Cerebellar cortex (tissue), 1 donor: ENCODE measurements at places on chromosomes 3 and 15.

GRCh38 chr3:133964547-133964946 is 65.2 kb downstream of the SLCO2A1 start:
- no peak for DNase-seq

DNA sequence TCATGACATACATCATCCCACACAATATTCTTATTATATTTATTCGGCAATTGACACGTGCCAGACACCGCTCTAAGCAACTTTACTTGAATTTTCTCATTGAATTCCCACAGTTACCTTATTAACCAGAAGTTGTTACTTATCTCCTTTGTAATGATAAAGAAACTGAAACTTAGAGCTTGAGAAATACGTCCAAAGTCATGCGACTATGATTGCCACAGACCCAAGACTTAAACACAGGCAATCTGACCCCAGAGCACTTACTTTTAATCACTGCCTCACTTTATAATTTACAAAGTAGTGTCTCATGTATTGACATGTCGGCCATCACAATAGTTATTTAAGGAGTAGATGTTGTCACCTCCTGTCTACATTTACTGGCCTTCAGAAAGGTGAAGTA is 64.7 kb downstream of the ATP13A4 start:
- DNase-seq = no peak

DNA sequence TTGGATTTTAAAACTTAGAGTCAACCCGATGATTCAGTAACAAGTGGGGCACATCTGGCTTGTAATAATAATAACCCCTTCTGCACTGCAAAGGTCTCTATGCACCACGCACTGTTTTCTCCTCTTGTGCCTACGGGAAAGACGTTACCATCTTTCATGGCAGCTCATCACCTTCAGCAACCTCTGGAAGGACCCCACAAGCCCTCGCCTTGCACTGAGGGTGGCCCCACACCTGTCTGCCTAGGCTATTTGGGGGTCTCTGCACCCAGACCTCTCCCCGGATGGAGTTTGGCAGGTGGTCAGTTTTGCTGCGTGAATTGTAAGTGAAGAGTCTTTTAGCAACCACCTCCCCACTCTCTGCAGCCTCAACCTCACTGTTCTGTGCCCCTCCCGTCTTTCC is 138.6 kb upstream of the MEF2A start:
- no peak for DNase-seq

GRCh38 chr3:39271363-39271914 is 8.4 kb downstream of the CX3CR1 start:
- no peak for DNase-seq

DNA sequence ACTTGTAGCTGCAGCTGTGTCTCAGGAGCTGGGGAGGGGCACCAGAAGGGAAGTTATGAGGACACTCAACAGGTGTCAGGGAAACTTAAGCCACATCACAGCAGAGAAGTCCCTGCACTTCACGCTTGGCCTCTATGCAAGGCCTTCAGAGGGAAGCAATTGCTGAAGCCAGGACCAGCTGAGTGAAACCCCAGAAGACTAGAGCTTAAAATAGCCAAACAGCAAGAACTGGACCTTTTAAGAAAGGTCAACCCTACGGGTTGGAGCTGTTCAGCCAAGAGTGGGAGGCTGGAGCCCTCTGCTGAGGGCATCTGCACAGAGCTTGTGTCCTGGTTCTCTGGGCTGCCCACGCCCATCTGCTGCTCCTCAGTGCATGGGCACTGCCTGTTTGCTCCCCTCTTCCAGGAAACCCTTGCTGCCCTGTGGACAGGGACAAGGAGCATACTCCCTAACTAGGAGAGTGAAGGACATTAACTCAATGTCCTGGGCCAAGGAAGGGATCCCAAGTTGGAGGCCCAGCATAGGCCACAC is 3.9 kb upstream of the GRAMD2A start:
- DNase-seq = no peak

DNA sequence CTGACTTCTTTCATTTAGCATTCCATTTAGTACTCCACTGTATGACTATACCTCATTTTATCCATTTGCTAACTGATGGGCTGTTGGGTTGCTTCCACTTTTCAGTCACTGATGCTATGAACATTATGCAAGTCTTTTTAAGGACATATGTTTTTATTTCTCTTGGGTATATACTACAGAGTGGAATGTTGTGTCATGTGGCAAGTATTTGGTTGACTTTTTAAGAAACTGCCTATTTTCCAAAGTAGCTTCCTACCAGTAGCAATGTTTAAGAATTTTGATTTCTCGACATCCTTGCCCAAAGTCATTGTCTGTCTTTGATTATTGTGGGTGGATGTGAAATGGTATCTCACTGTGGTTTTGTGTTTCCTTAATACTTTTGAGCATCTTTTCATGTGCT is 110.1 kb upstream of the TPM1 start:
- DNase-seq = no peak

DNA sequence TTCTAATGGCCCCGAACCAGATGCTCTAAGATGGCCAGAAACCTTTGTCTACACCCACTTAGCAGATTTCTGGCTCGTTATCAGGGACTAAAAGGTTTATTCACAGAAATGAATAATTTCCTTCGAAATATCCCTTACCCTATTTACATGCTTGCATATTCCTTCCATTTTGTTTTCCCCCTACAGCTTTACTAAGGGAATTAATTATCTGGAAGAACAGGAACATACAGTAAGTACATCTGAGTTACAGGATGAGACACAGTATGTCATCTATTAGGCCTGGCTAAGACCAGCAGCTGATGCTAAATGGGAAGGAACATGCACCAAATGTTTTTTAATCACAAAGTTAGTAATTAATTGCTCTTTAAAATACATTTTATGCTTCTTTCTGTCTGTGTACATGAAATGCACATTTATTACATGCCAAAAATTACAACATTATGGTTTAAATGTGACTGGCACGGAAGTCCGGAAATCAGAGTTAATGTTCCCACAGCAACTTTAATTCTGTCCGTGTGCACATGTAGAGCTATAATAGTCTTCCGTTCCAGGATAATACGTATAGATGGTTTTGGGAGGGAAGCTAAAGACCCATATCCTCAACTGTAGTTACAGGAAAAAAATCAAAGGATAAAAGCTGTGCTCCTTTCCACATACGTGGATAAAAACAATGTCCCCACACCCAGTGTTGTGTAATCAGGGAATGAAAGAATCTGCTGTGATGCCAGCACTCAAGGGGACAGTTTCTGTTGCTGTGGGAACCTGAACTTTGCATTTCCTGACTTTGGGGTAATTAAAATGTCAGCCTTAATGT is 82.0 kb downstream of the TIGIT start:
- DNase-seq = no peak

GRCh38 chr15:57665939-57666338 is 40.6 kb upstream of the POLR2M start:
- DNase-seq = no peak

GRCh38 chr3:178761024-178761423 is 224.8 kb downstream of the KCNMB2 start:
- DNase-seq = no peak

- no peak for DNase-seq
These were observed 303.1 kb upstream of the CTDSPL start for GRCh38 chr3:37558580-37558979.

GRCh38 chr3:106590216-106590615 is 721.4 kb upstream of the CBLB start:
- no peak for DNase-seq

DNA sequence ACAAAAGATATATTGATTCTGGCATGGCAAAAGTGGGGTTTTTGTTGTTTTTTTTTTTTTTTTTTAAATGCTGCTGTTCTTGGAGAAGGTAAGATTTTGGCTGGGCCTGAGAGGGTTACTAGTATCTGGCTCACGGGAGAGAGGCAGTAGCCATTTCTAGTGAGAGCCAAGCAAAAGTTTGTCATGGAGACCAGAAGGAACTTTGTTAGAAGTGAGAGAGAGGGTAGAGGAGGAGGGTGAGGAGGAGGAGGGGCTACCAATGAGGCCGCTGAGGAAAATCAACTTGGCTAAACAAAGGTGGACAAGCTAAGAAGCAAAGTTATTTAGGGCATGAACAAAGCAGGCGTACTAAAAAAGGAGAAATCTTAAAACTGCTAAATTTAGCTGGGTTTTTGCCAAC is 48.9 kb upstream of the STRIT1 start:
- no peak for DNase-seq

DNA sequence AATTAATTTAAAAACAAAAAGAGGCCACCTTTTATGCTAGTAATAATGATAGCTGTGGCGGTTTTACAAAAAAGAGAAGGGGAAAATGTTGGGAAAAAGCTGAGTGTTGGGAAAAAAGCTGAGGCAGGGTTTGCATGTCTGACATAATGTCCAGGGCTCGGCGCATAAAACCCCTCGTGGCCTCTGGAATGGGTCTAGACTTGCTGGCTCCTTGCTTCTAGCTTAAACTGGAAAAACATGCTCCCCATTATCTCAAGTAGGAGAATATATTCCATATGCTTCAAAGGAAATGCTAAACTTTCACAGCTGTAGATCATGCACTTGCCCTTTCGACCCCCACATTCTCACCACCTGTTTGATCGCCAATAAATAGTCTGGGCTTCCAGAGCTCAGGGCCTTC is 53.0 kb downstream of the CYP19A1 start:
- DNase-seq = no peak

- DNase-seq = no peak
These were observed 14.5 kb downstream of the ARF4 start for GRCh38 chr3:57582474-57583168.

GRCh38 chr3:51777985-51778384 is 1.1 kb downstream of the IQCF6 start:
- peak; percentile 5 for DNase-seq

- DNase-seq = no peak
These were observed 46.2 kb downstream of the PTH1R start for GRCh38 chr3:46923559-46924350.

- DNase-seq = no peak
These were observed 12.6 kb upstream of the LCTL start for GRCh38 chr15:66578286-66578875.

DNA sequence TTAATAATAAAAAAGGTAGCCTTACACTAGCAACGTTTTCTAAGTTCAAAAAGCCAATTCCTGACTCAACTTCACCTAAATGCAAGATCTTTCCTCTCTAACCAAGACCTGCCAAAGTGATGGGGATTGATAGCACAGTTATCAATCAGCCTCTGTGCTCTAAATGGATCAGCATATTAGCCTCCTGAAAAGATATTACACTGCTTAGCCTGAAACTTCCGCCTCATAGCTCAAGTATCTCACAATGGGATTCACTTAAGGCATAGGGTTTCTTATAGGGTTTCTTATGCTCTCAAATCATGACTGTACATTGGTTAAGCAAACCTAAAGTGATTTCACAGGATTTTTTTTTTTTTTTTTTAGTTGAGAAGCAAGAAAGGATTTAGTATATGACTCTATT is 436 bp upstream of the SLC9A9 start:
- no peak for DNase-seq

DNA sequence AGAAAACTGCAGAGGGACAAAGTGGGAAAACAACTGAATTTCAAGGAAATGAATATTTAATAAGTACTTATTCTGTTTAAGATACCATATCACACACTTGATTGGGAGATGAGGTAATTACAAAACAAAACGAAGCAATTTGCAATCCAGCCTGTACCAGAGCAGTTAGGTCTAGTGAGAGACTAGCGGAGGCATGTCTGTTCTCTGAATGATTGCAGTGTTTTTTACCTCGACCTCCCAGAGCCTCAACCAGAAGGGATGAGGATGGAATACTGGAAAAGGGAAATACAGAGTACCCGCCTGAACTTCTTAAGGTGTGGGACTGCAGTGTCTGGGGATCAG is 59.5 kb downstream of the PIK3CB start:
- DNase-seq = no peak

DNA sequence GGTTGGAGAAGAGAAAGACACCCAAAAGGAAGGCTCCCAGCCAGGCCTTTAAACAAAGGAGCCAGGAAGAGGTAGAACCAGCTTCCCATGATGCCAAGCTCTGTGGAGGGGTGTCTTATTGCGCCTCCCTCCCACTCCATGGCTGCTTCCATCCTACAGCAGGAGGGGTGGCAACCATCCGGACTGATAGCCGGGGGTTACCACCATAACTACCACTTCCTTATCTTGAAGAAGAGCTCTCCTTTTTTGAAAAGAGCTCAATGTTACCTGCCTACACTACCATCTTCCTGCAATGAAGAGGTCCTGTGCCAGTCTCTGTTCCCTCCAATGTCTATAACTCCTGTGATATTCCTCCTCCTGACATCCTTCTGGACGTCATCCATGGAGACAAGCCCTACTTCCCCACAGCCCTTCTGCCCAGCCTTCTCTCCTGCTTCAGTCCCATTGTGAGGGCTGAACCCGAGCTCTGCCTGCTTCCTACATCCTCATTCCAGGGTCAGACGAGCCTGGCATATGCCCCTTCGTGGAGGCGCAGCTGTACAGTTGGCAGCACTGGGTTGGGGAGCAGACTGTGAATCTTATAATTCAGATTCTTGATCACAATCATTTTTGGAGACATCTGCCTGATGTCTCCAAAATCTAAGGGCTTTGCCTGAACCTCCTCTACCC is 8.5 kb downstream of the CCDC9B start:
- DNase-seq = peak; percentile 50

GRCh38 chr3:143601723-143602484 is 246.4 kb downstream of the SLC9A9 start:
- no peak for DNase-seq

GRCh38 chr3:125003369-125003853 is 52.4 kb downstream of the HEG1 start:
- DNase-seq = no peak

GRCh38 chr3:57596495-57597126 is 533 bp downstream of the ARF4 start:
- peak; percentile 57 for DNase-seq

DNA sequence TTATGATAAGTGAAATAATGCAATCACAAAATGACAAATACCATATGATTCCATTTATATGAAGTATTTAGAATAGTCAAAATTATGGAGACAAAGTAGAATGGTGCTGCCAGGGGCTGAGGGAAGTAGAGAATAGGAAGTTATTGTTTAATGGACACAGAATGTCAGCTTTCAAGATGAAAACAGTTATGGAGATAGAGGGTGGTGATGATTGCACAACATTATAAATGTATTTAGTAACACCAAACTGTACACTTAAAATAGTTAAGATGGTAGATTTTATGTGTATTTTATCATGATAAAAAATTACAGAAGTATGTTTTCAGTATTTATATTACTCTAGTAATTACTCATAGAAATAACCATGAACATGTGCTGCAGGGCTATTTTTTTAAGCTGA is 100.8 kb upstream of the AZI2 start:
- DNase-seq = no peak

GRCh38 chr3:59412516-59412915 is 362.7 kb upstream of the CFAP20DC start:
- no peak for DNase-seq

DNA sequence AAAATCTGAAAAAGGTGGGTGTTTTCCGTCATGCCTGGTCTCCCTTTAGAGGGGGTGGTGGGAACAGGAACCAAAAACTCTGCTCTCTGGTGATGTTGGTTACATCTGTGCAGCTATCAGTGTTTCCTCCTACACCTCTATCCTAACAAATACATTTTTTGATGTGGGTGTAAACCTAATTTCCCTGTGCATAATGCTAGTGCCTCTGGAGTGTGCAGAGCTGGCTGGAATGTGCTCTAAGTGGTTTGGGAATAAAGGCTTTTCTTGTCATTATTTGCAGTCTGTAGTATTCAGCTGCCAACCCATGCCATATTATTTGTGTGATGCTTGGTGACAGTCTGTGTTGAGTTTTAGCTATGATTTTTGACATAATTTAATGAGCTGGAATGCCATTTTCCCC is 547.6 kb downstream of the NLGN1 start:
- DNase-seq = no peak

- DNase-seq = no peak
These were observed 23.9 kb upstream of the AP4E1 start for GRCh38 chr15:50884540-50884939.
